ENCODE measurements at places on chromosomes 6 and 20.

DNA sequence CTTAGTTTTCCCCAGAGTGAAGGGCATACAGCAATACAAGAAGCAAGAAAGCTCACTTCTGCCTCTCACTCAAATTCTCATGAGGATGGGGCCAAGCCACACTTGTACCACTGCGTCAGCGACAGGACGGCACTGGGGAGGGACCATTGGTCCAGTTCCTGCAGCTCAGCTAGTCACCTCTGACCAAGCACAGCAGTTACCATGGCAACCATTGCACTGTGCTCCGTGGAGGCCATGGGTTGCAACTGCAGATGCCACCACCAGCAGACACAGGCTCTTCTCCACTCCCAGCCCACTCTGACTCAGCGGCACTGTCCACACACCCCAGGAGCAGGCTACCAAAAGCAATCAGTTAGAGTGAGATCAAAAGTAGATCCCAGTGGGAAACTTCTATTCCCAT, 441.1 kb upstream of the ARID1B start:
- no peak for DNase-seq

DNA sequence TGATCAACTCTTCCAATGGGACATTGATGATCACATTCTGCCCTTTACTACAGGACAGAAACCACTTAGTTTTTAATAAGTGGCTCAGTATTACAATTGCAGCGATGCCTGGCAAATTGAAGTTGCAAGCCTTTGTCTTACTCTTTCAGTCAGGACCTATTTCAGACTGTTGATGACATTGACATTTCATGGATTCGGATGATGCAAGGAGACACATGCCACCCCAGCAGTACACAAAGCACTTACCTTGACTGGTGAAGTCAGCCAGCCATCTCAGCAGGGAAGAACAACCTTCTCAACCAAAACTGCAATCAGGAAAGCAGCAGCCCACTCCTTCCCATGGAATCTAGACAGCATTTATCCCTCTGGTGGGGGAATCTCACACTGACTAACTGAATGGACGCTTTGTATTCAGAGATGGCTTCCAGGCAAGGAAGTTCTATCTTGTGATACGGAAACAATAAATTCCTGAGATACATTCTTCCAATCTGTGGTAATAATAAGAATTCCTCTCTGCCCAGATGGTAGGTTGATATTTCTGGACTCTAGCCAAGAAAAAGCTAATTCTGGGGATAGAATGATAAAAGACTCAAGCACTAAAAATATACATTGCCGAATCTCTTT, 24.8 kb downstream of the NFYA start:
- no peak for DNase-seq

- no peak for DNase-seq
Observed at GRCh38 chr6:43753570-43754183, 16.3 kb upstream of the VEGFA start.

- DNase-seq: no peak
Observed at GRCh38 chr6:134614606-134615485, 296.9 kb upstream of the SGK1 start.

DNA sequence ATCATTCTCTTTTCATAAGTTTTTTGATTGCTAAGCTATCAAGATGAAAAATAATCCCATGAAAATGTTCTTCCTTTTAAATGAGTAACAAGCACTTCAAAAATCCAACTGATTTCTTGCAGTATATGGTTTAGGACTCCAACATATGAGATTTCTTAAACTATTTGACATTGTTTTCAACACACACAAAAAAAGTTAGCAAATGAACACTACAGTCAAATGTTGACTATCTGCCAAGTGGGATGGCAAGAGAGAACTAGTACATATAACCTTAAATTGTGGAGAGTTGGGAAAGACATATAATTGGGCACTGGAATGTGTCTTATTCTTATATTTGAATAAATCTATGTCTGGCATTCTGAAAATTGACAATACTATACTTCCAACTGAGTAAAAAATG, 15.6 kb downstream of the COL21A1 start:
- no peak for DNase-seq

- DNase-seq: no peak
Observed at GRCh38 chr6:64250126-64250525, 614.5 kb downstream of the PHF3 start.

All from NCI-H345 (cell line).